ENCODE measurements at places on chromosomes 3 and 15. TPM values are rescaled to one million over a fixed set of nuclear protein-coding genes. Genes with fewer than 3 reads are reported as not detected.
A peak's percentile ranks its signal among the peaks of the same experiment; 100 is the strongest.

APH1B gene
- total RNA-seq, result 22.9 TPM

TMEM202 gene
- not detected for total RNA-seq

ITIH3 gene
- not detected for total RNA-seq

CELF6 gene
- total RNA-seq, result 0.19 TPM

COL8A1 gene
- 0.99 TPM for total RNA-seq

ZNF717 gene
- not detected for total RNA-seq

CAMP gene
- not detected for total RNA-seq

ISL2 gene
- total RNA-seq, result 0.99 TPM

GOLGA8T gene
- total RNA-seq, result 1.5 TPM

DNAH12 gene
- not detected for total RNA-seq

BOC gene
- total RNA-seq, result 6.0 TPM

TGM5 gene
- not detected for total RNA-seq

DAZL gene
- 3.4 TPM for total RNA-seq

DNA sequence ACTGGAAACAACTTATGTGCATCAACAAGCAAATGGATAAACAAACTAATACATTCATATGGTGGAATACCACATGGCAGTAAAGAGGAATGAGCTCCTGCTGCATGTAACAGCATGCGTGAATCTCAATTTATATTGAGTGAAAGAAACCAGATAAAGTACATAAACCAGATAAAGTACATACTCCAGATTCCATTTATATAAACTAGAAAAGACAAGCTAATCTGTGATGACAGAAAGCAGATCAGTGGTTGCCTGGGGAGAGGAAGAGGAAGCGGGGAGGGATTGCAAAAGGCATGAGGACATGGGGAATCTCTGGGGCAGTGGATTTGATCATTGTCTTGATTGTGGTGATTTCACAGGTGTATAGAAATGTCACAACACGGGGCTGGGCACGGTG lies 34.2 kb downstream of the LIMD1 start:
- no peaks in the 10 kb centered on the region for H3K27me3 ChIP-seq
- no peak overlapping the region for H3K27ac ChIP-seq
- H3K4me3 ChIP-seq, result no peak overlapping the region
- no peaks in the 10 kb centered on the region for H3K4me1 ChIP-seq
- H3K36me3 ChIP-seq, result no peaks in the 10 kb centered on the region

DNA sequence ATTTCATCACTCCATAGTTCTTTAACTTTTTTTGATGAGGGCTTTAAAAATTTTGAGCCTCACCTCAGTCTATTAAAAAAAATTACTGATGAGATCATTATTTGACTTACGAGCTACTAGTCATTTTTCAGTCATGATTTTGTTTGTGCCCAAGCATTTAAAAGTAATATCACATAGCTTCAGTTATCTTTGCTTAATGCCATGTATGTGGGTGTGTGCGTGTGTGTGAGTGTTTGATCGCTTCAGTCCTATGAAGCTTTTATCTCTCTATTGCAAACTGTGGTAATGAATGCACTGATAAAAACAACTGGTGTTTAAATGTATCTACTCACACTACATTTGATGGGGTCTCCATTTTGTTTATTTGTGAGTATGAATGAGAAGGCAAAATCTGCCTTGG lies 49.8 kb downstream of the RSRC1 start:
- H3K4me3 ChIP-seq, result no peak overlapping the region
- H3K36me3 ChIP-seq, result no peaks in the 10 kb centered on the region
- H3K27me3 ChIP-seq, result no peaks in the 10 kb centered on the region
- no peak for DNase-seq
- H3K27ac ChIP-seq, result no peak overlapping the region
- H3K4me1 ChIP-seq, result no peaks in the 10 kb centered on the region

DNA sequence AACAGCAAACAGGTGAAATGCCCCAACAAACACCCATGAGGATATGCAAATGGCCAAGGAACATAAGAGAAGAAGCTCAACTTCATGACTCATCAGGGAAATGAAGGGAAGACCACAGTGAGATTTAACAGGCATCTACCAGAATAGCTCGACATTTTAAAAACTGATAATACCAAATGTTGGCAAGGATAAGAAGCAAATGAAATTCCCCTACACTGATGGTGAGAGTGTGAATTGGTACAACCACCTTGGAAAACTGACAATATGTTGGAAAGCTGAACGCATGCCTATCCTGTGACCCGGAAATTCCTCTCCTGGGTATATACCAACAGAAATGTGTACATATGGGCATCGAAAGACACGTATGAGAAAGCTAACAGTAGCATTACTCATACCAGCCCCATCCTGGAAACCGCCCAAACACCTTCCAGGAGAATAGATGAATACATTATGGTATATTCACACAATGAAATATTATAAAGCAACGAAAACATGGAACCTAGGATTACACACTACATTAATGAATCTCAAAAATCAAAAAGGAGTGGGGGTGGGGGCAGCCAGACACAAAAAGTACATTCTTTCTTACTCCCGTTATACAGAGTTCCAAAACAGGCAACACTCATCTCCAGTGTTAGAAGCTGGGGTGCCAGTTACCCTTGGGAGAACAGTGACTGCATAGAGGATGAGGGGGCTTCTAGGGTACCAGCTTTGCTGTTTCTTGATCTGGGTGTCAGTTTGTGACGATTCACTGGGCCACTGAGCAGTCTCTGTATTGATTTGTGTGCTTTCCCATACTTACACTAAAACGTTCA lies 16.9 kb downstream of the RFTN1 start:
- H3K27me3 ChIP-seq, result no peaks in the 10 kb centered on the region
- DNase-seq, result no peak
- no peak overlapping the region for H3K4me3 ChIP-seq
- no peaks in the 10 kb centered on the region for H3K36me3 ChIP-seq
- H3K27ac ChIP-seq, result no peak overlapping the region
- H3K4me1 ChIP-seq, result peaks cover 8% of the 10 kb centered on the region

- H3K27ac ChIP-seq, result no peak overlapping the region
- peaks cover 13% of the 10 kb centered on the region for H3K27me3 ChIP-seq
- H3K4me3 ChIP-seq, result peak overlapping the region; percentile 63
- no peaks in the 10 kb centered on the region for H3K4me1 ChIP-seq
- H3K36me3 ChIP-seq, result no peaks in the 10 kb centered on the region
These were observed 31.5 kb upstream of the ADAMTS17 start for GRCh38 chr15:100373120-100373896.

- H3K27ac ChIP-seq, result no peak overlapping the region
- no peaks in the 10 kb centered on the region for H3K27me3 ChIP-seq
- no peaks in the 10 kb centered on the region for H3K4me1 ChIP-seq
These were observed 86.9 kb downstream of the ATP10A start for GRCh38 chr15:25776071-25776746.

- peaks cover 12% of the 10 kb centered on the region for H3K4me1 ChIP-seq
- no peak for DNase-seq
- no peak overlapping the region for H3K27ac ChIP-seq
These were observed 128.1 kb downstream of the NSMCE3 start for GRCh38 chr15:29141308-29142128.

- peaks cover 8% of the 10 kb centered on the region for H3K36me3 ChIP-seq
- no peak for DNase-seq
- no peaks in the 10 kb centered on the region for H3K27me3 ChIP-seq
- no peaks in the 10 kb centered on the region for H3K4me1 ChIP-seq
- H3K4me3 ChIP-seq, result no peak overlapping the region
These were observed 45.5 kb downstream of the HPS3 start for GRCh38 chr3:149174901-149175300.

- H3K27ac ChIP-seq, result no peak overlapping the region
- DNase-seq, result no peak
- H3K4me3 ChIP-seq, result no peak overlapping the region
- H3K4me1 ChIP-seq, result no peaks in the 10 kb centered on the region
These were observed 361.9 kb upstream of the CFAP20DC start for GRCh38 chr3:59411694-59412093.

DNA sequence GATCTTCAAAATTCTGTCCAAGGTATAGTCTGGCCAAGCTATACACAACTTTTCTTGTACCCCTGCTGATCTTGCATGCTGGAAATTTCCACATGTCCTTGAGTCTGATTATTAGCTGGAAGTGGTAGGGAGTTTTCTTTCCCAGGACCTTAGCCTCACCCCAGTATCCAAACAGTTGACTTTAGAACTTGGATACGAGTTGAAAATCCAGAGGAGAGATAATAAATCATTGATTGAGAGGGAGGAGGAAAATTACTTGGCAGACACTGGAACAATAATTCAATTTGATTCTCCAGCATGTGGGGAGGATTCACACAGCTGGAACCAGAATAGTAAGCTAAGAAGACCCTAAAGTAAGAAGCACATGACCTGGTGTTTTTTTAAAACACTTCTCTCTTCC lies 116.4 kb downstream of the IL5RA start:
- no peaks in the 10 kb centered on the region for H3K27me3 ChIP-seq
- H3K4me3 ChIP-seq, result no peak overlapping the region
- H3K4me1 ChIP-seq, result peaks cover 4% of the 10 kb centered on the region

GRCh38 chr3:98151241-98151640 lies 4.0 kb downstream of the OR5H14 start:
- no peak overlapping the region for H3K27ac ChIP-seq
- H3K4me3 ChIP-seq, result no peak overlapping the region
- H3K27me3 ChIP-seq, result no peaks in the 10 kb centered on the region
- no peaks in the 10 kb centered on the region for H3K4me1 ChIP-seq

GRCh38 chr3:73536952-73537351 lies 87.8 kb downstream of the PDZRN3 start:
- no peak overlapping the region for H3K27ac ChIP-seq
- H3K27me3 ChIP-seq, result no peaks in the 10 kb centered on the region
- DNase-seq, result no peak

- no peak for DNase-seq
- H3K27ac ChIP-seq, result no peak overlapping the region
- no peak overlapping the region for H3K4me3 ChIP-seq
- no peaks in the 10 kb centered on the region for H3K4me1 ChIP-seq
These were observed 65.7 kb downstream of the TMCC1 start for GRCh38 chr3:129827765-129828164.

GRCh38 chr3:42067326-42067725 lies 23.8 kb upstream of the TRAK1 start:
- peak overlapping the region; percentile 41 for H3K27ac ChIP-seq
- no peak for DNase-seq
- no peaks in the 10 kb centered on the region for H3K27me3 ChIP-seq
- H3K4me3 ChIP-seq, result no peak overlapping the region
- H3K36me3 ChIP-seq, result no peaks in the 10 kb centered on the region
- H3K4me1 ChIP-seq, result peaks cover 16% of the 10 kb centered on the region

- H3K4me3 ChIP-seq, result no peak overlapping the region
- no peaks in the 10 kb centered on the region for H3K36me3 ChIP-seq
- no peaks in the 10 kb centered on the region for H3K27me3 ChIP-seq
- no peak overlapping the region for H3K27ac ChIP-seq
- DNase-seq, result no peak
These were observed 15.6 kb downstream of the LSAMP start for GRCh38 chr3:116429479-116430269.

- H3K4me1 ChIP-seq, result no peaks in the 10 kb centered on the region
- no peaks in the 10 kb centered on the region for H3K36me3 ChIP-seq
- H3K27me3 ChIP-seq, result no peaks in the 10 kb centered on the region
- H3K4me3 ChIP-seq, result no peak overlapping the region
These were observed 29.1 kb downstream of the HDAC11 start for GRCh38 chr3:13509059-13509815.

DNA sequence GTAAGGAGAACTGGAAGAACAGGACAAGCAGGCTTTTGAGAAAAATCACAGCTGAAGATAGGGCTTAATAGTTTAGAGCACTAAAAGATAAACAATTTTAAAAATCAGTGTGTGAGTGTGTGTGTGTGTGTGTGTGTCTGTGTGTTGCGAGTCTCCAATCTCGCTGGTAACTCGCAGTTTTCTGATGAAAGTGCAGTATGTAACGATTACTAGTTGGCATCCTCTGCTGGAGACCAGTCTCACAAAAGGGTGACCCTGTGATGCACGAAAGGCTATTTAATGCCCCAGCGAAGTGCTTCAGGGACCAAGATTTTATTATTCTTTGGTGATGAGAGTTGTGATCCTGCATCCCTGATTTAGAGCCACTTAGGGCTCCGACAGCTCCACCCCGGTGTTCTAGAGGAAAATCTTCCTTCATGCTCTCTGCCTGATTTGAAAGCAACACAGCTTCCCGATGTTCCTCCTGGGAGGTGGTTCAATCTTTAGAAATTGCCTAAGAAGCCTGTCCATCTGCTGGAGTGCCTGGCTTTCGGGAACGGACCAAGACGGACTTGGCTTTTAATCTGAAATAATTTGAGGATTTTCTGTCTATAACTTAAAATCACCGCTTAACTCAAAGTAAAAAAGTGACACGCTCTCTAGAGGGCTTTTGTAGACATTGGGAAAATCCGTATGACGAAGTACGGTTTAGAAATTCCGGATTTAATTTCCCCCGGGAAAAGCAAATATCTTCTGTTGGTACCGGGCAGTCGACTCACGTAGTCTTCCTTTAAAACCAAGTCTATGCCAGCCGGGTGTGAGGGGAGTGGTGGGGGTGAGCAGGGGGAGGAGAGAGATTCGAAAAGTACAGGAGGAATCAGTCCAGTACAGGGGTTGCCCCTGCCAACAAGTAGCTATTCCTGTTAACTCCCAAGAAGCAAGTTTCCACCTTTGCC lies 1.1 kb upstream of the ALCAM start:
- no peak overlapping the region for H3K27ac ChIP-seq
- H3K27me3 ChIP-seq, result no peaks in the 10 kb centered on the region
- H3K4me3 ChIP-seq, result peak overlapping the region; percentile 76

DNA sequence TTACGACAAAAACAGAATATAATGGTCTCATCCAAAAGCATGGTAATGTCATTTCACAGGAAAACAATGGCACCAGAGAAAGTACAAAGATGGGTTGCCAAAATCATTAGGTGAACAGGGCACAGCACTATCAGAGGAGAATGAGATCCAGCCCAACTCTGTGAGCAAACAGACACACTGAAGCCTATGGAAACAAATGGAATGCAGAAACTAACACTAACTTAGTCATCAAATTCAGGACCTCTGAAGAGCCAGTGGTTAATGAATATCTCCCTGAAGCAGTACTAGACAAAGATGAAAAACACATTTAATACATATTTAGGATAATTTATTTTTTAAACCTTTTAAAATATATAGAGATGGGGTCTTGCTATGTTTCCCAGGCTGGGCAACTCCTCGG lies 14.6 kb upstream of the RPS17 start:
- no peak for DNase-seq
- H3K27me3 ChIP-seq, result no peaks in the 10 kb centered on the region
- no peak overlapping the region for H3K4me3 ChIP-seq
- H3K27ac ChIP-seq, result no peak overlapping the region

DNA sequence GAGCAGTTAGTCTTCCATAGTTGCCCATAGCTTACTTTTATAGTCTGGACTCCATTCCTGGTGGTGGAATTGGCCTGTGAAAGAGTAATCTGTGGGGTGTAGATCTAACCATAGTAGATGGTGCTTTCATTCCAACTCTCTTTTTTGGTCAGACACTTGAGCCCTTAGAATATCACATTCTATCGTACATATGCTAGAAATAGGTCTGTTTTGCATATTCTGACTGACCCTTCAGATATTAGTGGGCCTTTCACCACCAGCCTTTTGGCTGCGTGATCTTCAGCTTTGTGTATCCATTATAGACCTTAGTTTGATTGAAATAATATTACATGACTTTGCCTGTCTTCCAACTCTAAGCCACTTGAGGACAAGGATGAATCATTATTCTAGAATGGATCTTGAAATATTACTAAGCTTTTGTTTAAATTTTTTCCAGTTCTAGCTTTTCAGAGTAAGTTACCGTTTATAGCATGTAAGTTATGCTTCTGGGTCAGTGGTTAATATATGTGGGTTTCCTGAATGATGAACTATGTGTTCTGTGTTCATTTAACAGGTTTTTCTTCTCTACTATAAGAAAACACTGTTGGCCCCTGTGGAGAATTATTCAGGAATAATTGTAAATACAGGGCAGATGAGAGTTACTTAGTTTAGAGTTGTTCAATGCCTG lies 8.7 kb downstream of the RAB7A start:
- no peaks in the 10 kb centered on the region for H3K36me3 ChIP-seq
- no peak overlapping the region for H3K4me3 ChIP-seq
- no peaks in the 10 kb centered on the region for H3K27me3 ChIP-seq
- H3K27ac ChIP-seq, result no peak overlapping the region
- no peak for DNase-seq

Data from H1 (cell line).